ENCODE measurements at places on chromosomes 4 and X. TPM values are rescaled to one million over a fixed set of nuclear protein-coding genes. Genes with fewer than 3 reads are reported as not detected.

DNA sequence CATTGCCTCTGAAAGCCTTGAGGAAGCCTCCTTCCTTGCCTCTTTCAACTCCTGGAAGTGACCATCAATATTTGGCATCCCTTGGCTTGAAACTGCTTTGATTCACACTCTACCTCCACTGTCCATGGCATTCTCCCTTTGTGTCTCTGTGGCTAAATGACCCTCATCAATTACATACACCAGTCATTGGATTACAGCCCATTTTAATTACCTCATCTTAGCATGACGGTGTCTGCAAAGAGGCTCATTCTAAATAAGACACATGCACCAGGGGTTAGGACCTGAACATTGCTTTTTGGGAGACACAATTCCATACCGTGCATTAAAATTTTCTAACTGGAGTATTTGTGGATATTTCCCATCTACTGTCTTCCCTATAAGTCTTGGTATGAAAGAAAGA lies 60.7 kb upstream of the FAM9A start:
- DNase-seq: no peak
- H3K27me3 ChIP-seq: peaks cover 14% of the 10 kb centered on the region
- no peak overlapping the region for H3K27ac ChIP-seq
- no peak overlapping the region for H3K4me3 ChIP-seq
- H3K36me3 ChIP-seq: no peaks in the 10 kb centered on the region

GRCh38 chrX:883588-883987 lies 253.0 kb downstream of the SHOX start:
- no peaks in the 10 kb centered on the region for H3K36me3 ChIP-seq
- no peaks in the 10 kb centered on the region for H3K27me3 ChIP-seq
- no peak overlapping the region for H3K27ac ChIP-seq

MAGEA10 gene
- total RNA-seq: not detected

CTAG2 gene
- not detected for total RNA-seq

- no peaks in the 10 kb centered on the region for H3K36me3 ChIP-seq
- no peaks in the 10 kb centered on the region for H3K4me1 ChIP-seq
These were observed 1.0 kb downstream of the LAMP2 start for GRCh38 chrX:120468071-120468470.

MAGEB6B gene
- total RNA-seq: not detected

TEX13D gene
- not detected for total RNA-seq

DNA sequence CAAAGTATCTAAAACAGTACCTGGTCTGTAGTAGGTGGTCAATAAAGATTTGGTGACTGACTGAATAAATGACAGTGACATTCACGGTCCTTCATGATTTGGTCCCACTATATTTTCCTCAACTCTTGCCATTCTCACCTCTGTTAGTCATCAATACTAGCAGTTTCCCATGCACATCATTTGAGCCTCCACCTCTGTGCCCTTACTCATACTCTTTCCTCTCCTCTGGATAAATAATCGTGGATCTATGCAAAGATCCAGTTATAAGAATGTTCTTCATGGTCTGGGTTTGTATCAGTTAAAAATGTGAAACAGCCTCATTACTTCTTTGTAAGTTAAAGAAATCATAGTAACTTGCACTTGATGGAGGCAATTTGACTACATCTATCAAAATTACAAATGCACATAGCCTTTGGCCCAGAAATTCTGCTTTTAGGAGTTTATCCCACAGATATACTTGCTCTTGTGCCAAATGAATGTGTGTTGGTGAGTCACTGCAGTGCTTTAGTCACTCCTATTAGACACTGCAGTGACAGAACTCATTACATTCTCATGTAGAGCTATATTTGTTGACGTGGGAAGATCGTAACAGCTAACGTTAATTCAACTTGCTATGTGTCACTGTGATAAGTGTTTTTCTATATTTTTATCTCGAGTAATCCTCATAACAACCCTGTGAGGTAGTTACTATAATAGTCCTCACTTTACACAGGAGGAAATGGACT lies 121.9 kb upstream of the SMIM10 start:
- no peaks in the 10 kb centered on the region for H3K4me1 ChIP-seq
- H3K36me3 ChIP-seq: no peaks in the 10 kb centered on the region
- DNase-seq: no peak

DNA sequence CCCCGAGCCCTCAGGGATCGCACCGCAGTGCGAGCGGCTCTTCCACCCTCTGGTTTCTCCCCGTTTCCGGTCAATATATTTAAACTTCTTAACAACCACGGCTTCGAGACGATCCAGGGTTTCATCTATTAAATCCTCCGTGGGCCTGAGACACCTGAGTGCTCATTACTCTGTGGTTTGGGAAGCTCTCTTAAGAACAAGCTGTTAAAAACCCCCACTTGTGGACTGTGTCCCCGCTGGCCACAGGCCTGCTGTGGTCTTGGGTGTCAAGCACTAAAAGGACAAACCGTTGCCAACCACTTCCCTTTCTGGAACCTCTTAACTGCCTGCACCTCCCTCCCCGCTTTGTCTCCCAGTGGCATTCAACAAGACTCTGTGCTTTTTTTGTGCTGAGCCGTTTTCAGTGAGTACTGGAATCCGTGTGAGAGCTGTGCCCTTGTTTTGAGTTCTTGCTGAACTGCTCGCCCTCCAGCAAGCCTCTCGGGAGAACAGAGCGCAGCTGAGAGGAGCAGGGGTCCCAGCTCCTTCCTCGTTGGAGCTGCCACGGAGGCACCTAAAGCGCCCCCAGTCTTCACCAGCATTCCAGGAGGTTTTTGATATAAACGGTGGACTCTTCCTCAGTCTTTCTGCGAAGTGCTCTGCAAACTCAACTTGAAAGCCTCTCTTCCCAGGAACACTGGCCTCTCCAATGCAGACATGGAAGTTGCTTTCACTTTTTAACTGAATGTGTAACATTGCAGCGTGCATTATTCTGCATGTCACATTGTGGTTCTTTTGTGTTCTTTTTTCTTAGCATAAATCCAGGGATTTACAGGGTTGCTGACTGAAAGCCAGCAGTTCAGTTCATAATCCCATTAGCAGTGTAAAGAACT lies 691 bp upstream of the IGFBP7 start:
- H3K4me1 ChIP-seq: peaks cover 4% of the 10 kb centered on the region
- H3K4me3 ChIP-seq: peak overlapping the region; percentile 74
- H3K27me3 ChIP-seq: peaks cover 4% of the 10 kb centered on the region
- DNase-seq: peak; percentile 54

- no peaks in the 10 kb centered on the region for H3K36me3 ChIP-seq
- DNase-seq: no peak
- H3K27ac ChIP-seq: no peak overlapping the region
- no peak overlapping the region for H3K4me3 ChIP-seq
- no peaks in the 10 kb centered on the region for H3K4me1 ChIP-seq
These were observed 10.4 kb downstream of the AFP start for GRCh38 chr4:73446336-73446938.

DNA sequence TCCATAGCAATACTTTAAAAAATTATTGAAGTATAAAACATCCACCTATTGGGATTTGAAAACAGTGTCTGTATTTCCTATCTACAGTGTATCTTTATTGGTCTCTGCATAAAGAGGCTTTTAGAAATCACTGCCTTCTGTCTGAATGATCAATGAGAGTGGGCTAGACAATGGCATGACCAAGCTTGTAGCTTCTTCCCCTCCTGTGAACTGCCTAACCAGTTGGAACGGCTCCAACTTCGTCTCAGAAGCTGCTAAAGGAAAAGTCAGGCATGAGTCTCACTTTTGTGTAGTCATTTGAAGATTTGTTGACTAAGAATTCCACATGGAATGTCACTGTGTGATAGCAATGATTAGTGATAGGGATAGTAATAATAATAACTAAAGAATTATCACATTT lies 64.2 kb downstream of the INTS12 start:
- H3K27ac ChIP-seq: no peak overlapping the region
- H3K4me1 ChIP-seq: no peaks in the 10 kb centered on the region
- no peaks in the 10 kb centered on the region for H3K27me3 ChIP-seq
- no peaks in the 10 kb centered on the region for H3K36me3 ChIP-seq
- no peak for DNase-seq

GRCh38 chr4:107685740-107686139 lies 34.3 kb downstream of the PAPSS1 start:
- no peaks in the 10 kb centered on the region for H3K4me1 ChIP-seq
- no peak for DNase-seq
- H3K27ac ChIP-seq: no peak overlapping the region
- H3K4me3 ChIP-seq: no peak overlapping the region

CYSLTR1 gene
- total RNA-seq: 0.37 TPM

DNA sequence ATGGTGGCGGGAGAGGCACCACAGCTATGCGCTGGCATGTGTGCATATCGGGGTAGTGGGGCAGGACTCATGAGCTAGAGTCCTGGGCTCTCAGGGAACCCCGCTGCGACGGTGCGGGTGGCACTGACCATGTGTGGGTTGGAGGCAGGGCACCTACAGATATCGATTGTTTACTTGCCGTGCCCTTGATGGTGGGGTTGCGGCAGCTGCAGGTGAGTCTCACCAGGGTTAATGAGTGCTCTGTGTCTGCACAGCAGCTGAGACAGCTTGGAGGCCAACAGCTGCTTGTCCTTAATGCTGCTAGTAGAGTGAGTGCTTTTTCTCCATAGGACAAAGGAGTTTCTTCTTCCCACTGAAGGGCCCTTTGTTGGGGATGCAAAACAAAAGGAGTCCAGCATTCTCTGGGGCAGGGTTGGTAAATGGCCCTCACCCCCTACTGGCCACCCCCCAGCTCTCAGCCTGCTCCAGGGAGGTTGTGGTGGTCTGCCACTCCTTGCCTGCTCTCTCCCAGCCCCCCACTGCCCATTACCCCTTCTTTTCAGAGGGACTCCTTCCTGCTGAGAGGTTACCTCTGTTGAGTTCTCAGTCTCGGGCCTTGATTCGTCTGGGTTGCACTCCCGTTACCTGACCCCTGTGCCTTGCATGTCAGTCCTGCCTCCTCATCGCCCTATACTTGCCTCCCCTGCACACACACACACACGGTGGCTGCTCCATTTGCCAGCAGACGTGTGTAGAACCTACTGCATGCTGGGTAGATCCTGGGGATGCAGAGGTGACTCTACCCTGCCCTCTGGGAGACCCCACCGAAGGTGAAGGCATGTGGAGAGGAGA lies 52.8 kb downstream of the TBC1D14 start:
- H3K4me1 ChIP-seq: peaks cover 30% of the 10 kb centered on the region
- no peaks in the 10 kb centered on the region for H3K27me3 ChIP-seq
- H3K36me3 ChIP-seq: no peaks in the 10 kb centered on the region
- H3K4me3 ChIP-seq: no peak overlapping the region
- H3K27ac ChIP-seq: no peak overlapping the region

CCDC110 gene
- total RNA-seq: 7.0 TPM

DNA sequence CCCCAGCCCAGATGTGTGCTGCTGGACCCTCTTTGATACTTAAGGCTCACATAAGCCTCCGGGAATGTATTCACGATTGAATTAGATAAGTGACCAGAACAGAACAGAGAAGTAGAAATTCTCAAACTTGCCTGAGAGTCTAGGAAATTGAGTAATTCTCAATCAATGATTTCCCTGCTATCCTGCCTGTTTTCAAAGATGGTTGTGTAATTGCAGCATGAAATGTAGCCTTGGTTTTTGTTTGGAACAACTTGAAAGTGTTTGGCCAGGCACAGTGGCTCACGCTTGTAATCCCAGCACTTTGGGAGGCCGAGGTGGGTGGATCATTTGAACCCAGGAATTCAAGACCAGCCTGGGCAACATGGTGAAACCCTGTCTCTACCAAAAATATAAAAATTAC lies 41.2 kb downstream of the TNIP2 start:
- no peak for DNase-seq
- H3K36me3 ChIP-seq: peaks cover 3% of the 10 kb centered on the region
- H3K27ac ChIP-seq: no peak overlapping the region
- no peaks in the 10 kb centered on the region for H3K4me1 ChIP-seq

DNA sequence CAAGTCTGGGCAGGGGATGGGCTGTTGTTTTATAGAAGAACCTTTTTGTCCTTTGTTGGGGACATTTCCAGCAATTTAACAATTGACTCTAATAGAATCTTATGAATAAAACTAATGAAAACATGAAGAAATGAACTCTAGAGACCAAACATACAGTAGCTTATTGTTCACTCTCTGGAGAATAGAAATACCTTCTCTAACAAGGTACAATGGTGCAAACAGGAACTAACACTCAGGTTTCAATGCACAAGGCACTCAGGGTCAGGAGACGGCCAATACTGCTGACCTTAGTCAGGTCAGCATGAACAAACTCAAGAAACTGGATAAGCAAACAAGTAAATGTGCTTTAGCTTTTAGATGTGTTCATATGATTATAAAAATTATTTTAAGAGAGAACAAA lies 39.6 kb upstream of the FBXW7 start:
- no peaks in the 10 kb centered on the region for H3K36me3 ChIP-seq
- H3K27me3 ChIP-seq: no peaks in the 10 kb centered on the region
- no peak for DNase-seq
- H3K27ac ChIP-seq: no peak overlapping the region
- no peaks in the 10 kb centered on the region for H3K4me1 ChIP-seq
- H3K4me3 ChIP-seq: no peak overlapping the region

PNMA3 gene
- 0.30 TPM for total RNA-seq

GRCh38 chr4:87260477-87260876 lies 40.1 kb upstream of the KLHL8 start:
- H3K27me3 ChIP-seq: no peaks in the 10 kb centered on the region
- H3K4me1 ChIP-seq: no peaks in the 10 kb centered on the region
- DNase-seq: no peak
- H3K27ac ChIP-seq: no peak overlapping the region
- H3K4me3 ChIP-seq: no peak overlapping the region

All from psoas muscle (tissue), 8 donors.